ENCODE measurements at places on chromosomes 1 and 21.

- no peak for DNase-seq
- no peaks in the 10 kb centered on the region for H3K4me1 ChIP-seq
- no peaks in the 10 kb centered on the region for H3K36me3 ChIP-seq
- peaks cover 21% of the 10 kb centered on the region for H3K27me3 ChIP-seq
- no peak overlapping the region for H3K4me3 ChIP-seq
These were observed 12.8 kb downstream of the RHOU start for GRCh38 chr1:228748029-228748428.

- H3K4me1 ChIP-seq: no peaks in the 10 kb centered on the region
- H3K27ac ChIP-seq: no peak overlapping the region
- DNase-seq: no peak
- no peak overlapping the region for H3K4me3 ChIP-seq
- H3K36me3 ChIP-seq: no peaks in the 10 kb centered on the region
- H3K27me3 ChIP-seq: no peaks in the 10 kb centered on the region
These were observed 26.7 kb upstream of the KCNN3 start for GRCh38 chr1:154896771-154897286.

GRCh38 chr1:204891860-204892259, 21.2 kb downstream of the NFASC start:
- H3K27ac ChIP-seq: no peak overlapping the region
- DNase-seq: no peak
- no peaks in the 10 kb centered on the region for H3K36me3 ChIP-seq
- peaks cover 24% of the 10 kb centered on the region for H3K27me3 ChIP-seq
- no peak overlapping the region for H3K4me3 ChIP-seq

DNA sequence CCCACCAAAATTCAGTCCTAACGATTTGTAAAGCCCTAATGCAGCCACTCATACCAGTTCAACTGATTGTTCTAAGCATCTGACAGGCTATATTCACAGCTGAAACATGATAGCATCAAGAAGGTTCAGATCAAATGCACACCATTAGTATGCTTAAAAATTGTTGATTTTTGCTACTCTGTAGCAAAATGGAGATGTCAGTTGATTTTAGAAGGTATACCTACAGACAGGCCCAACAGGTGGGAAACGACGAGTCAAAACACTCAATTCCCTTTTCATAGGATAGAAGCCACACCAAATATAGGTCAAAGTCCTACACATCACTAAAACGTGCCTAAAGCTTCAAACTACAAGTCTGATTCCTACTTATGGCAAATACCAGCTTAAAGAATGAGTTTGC, 6.7 kb downstream of the SFPQ start:
- no peaks in the 10 kb centered on the region for H3K27me3 ChIP-seq
- H3K27ac ChIP-seq: no peak overlapping the region

GRCh38 chr1:15656464-15656863, 27.7 kb upstream of the PLEKHM2 start:
- DNase-seq: no peak
- no peaks in the 10 kb centered on the region for H3K4me1 ChIP-seq
- no peak overlapping the region for H3K4me3 ChIP-seq
- H3K36me3 ChIP-seq: peaks cover 14% of the 10 kb centered on the region

DNA sequence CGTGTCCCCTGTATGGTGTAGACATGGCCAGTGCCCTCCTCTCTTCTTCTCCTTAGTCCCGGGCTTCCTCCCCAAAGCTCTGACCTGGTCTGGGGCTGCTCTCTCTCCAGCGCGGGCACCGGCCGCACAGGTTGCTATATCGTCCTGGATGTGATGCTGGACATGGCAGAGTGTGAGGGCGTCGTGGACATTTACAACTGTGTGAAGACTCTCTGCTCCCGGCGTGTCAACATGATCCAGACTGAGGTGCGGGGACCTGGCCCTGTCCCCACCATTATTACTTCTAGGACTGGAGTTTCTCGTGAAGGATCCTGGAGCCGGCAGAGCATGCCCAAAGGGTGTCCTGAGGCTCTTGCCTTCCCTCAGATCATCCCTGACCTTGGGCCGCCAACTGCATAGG, 78.9 kb downstream of the PTPRU start:
- no peaks in the 10 kb centered on the region for H3K4me1 ChIP-seq
- no peak overlapping the region for H3K27ac ChIP-seq
- no peak for DNase-seq
- peaks cover 10% of the 10 kb centered on the region for H3K27me3 ChIP-seq
- no peaks in the 10 kb centered on the region for H3K36me3 ChIP-seq
- no peak overlapping the region for H3K4me3 ChIP-seq

DNA sequence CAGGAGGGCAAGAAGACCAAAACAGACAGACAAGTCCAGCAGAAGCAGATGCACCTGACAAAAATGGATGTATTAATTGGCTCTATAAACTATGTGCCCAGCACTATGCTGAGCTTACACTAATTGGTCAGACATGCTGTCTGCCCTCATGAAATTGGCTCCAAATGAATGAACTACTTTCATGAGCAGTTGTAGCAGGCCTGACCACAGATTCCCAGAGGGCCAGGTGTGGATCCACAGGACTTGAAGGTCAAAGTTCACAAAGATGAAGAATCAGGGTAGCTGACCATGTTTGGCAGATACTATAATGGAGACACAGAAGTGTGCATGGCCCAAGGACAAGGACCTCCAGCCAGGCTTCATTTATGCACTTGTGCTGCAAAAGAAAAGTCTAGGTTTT, 14.5 kb downstream of the SLAMF7 start:
- H3K4me3 ChIP-seq: no peak overlapping the region
- peaks cover 6% of the 10 kb centered on the region for H3K4me1 ChIP-seq
- no peaks in the 10 kb centered on the region for H3K36me3 ChIP-seq
- H3K27ac ChIP-seq: no peak overlapping the region
- no peaks in the 10 kb centered on the region for H3K27me3 ChIP-seq

DNA sequence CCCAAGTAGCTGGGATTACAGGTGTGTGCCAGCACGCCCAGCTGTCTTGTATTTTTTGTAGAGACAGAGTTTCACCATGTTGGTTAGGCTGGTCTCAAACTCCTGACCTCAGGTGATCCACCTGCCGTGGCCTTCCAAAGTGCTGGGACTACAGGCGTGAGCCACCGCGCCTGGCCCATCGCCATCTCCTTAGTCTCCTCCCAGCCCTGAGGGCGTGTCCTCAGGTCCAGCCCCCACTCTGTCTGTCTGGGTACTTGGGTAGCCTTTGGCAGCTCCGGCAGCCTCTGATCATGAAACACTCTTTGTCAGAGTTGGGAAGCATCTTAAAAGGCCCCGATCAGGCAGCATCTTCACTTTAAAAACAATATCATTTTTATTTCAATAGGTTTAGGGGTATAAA, 90.3 kb upstream of the DISP3 start:
- H3K4me1 ChIP-seq: peaks cover 13% of the 10 kb centered on the region
- H3K27ac ChIP-seq: no peak overlapping the region
- no peak overlapping the region for H3K4me3 ChIP-seq
- DNase-seq: no peak
- no peaks in the 10 kb centered on the region for H3K36me3 ChIP-seq

DNA sequence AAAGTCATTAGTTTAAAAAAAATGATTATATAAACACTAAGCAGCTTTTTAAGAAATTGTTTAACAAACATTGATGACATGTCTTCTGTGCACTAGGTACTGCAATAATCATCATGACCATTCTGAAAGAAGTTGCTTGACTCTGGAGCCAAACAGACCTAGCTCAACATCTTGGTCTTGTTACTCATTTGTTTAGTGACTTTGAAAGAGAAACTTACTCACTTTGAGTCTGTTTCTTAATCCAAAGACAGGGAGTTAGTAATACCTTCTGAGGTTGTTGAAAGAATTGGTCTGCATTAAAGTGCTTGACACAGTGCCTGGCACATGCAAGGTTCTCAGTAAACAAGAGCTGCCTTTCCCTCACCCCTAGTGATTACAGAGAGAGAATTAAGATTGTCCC, 84.4 kb downstream of the SGIP1 start:
- no peak overlapping the region for H3K4me3 ChIP-seq
- DNase-seq: no peak
- H3K27ac ChIP-seq: no peak overlapping the region

DNA sequence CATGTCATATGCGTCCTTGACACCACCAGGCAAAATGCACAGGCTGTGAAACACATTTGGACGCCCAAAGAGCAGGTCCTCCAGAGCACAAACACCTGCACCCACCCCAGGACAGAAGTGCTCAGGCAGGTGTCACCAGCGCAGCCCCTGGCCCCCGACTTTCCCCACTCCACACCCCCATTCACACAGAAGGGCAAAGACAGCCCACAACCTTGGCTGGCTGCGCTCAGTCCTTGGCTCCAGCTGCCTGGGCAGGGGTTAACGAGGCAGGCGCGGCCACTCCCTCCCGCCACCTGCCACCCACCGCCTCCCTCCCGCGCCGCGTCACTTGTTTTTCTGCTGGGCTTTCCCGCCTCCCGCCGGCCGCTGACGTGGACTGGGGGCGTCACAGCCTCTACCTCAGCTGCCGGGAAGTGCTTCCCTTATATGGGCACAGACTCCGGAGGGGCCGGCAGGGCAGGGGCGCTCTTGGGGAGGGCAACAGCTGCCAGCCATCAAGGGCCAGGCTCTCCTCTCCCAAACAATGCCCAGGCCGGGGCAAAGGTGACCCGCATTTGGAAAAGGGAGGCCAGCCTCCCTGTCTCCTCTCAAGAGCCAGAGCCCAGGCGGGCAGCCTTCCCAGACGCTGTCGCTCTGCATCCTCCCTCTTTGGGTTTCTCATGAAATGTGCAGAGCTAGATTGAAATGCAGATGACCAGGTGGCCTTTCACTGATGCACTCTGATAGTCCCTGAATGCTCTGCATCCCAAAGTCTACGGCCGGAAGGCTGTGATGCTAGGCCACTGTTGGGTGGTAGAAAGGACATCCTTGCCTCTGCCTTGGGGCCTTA, 14.8 kb upstream of the BTG2 start:
- no peaks in the 10 kb centered on the region for H3K27me3 ChIP-seq
- H3K4me3 ChIP-seq: peak overlapping the region; percentile 93

Data from naive B cell (primary cell).